ENCODE measurements at places on chromosomes 16 and 17. TPM values are rescaled to one million over a fixed set of nuclear protein-coding genes. Genes with fewer than 3 reads are reported as not detected.

- no peak for DNase-seq
- H3K36me3 ChIP-seq = peaks cover 7% of the 10 kb centered on the region
- H3K27ac ChIP-seq = no peak overlapping the region
- peaks cover 6% of the 10 kb centered on the region for H3K4me1 ChIP-seq
- H3K27me3 ChIP-seq = no peaks in the 10 kb centered on the region
Measured at GRCh38 chr16:82167670-82168069, 2.4 kb downstream of the MPHOSPH6 start.

GRCh38 chr16:67661886-67662652 lies 1.3 kb downstream of the PARD6A start:
- peaks cover 22% of the 10 kb centered on the region for H3K4me1 ChIP-seq
- no peak for DNase-seq
- H3K4me3 ChIP-seq = no peak overlapping the region
- no peaks in the 10 kb centered on the region for H3K36me3 ChIP-seq

GRCh38 chr16:66025751-66026150 lies 340.7 kb upstream of the CDH5 start:
- no peaks in the 10 kb centered on the region for H3K36me3 ChIP-seq
- no peak overlapping the region for H3K4me3 ChIP-seq
- no peak for DNase-seq
- H3K27ac ChIP-seq = no peak overlapping the region

GRCh38 chr16:57316390-57317017 lies 32.0 kb upstream of the PLLP start:
- H3K36me3 ChIP-seq = no peaks in the 10 kb centered on the region
- no peaks in the 10 kb centered on the region for H3K27me3 ChIP-seq
- no peak overlapping the region for H3K4me3 ChIP-seq
- H3K4me1 ChIP-seq = peaks cover 16% of the 10 kb centered on the region

GRCh38 chr17:66354981-66355380 lies 52.6 kb downstream of the PRKCA start:
- peaks cover 4% of the 10 kb centered on the region for H3K4me1 ChIP-seq
- no peaks in the 10 kb centered on the region for H3K36me3 ChIP-seq
- no peak overlapping the region for H3K27ac ChIP-seq
- no peak overlapping the region for H3K4me3 ChIP-seq

ST6GALNAC1 gene
- 1.6 TPM for total RNA-seq

HSDL1 gene
- total RNA-seq = 78.3 TPM

Measured in thyroid gland (tissue), 4 donors.